ENCODE measurements at places on chromosomes 2 and 18.

GRCh38 chr2:200309296-200310049 lies 3.0 kb downstream of the SPATS2L start:
- peaks cover 56% of the 10 kb centered on the region for H3K4me1 ChIP-seq
- no peak for DNase-seq
- H3K4me3 ChIP-seq, result peak overlapping the region; percentile 79

GRCh38 chr18:30709595-30709994 lies 332.9 kb downstream of the DSC3 start:
- no peak overlapping the region for H3K4me3 ChIP-seq
- H3K4me1 ChIP-seq, result peaks cover 14% of the 10 kb centered on the region
- H3K36me3 ChIP-seq, result no peaks in the 10 kb centered on the region

DNA sequence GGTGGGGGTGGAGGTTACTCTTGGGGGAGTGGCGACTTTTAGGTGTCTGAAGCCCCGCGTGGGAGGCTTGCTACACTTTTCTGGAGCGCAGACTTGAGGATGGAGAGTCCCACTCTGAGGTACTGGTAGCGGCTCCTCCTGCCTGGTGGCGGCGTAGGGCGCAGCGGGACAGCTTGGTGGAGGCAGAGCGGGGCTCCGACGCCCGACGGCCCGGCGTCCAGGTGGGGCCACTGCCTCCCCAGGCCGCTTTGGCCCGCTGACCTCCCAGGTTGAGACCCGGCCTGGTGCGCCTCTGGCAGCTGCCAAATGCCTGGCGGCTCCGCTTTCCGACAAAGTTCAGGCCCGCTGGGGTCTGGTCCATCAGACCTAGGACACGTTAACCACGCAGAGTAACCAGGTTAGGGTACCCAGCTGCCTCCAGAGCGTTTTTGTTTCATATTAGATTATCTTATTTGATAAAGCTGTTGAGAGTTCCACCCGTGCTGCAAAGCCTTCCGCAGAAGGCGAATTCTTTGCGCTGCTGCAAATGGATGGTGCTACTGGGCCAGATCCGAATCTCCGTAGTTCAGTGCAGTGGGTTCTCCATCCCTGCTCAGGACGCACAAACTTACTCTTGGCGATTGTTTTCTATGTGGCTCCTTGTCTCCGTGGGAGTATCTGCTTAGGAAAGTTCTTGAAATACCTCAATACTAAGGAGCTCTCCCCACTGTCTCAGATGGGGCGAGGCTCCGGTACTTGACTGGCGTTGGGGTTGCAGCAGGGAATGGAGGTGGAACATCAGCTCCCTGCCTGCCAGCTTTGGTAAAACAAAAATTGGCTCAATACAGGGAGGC lies 405.9 kb downstream of the XIRP2 start:
- H3K4me1 ChIP-seq, result peaks cover 14% of the 10 kb centered on the region
- no peak overlapping the region for H3K27ac ChIP-seq
- peaks cover 73% of the 10 kb centered on the region for H3K27me3 ChIP-seq

DNA sequence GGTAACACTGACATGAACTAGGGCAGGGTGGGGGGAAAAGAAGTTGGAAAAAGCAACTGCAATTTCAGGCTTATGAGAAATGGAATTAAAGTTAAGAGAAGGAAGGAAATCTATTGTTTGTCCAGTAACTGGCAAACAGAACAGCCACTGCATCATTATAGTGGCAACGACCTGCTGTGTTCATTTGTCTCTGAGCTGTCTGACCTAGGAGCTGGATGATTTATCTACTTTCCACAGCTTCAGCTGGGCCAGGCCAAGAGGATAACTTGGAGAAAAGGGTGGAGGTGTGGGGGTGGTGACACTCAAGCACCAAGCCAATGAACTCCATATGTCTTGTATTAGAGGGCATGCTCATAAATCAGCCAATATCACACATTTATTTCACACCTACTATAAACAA lies 291.5 kb upstream of the KLHL29 start:
- no peak overlapping the region for H3K4me3 ChIP-seq
- DNase-seq, result no peak
- H3K27me3 ChIP-seq, result peaks cover 26% of the 10 kb centered on the region
- no peaks in the 10 kb centered on the region for H3K36me3 ChIP-seq

- no peak for DNase-seq
- no peaks in the 10 kb centered on the region for H3K4me1 ChIP-seq
- no peaks in the 10 kb centered on the region for H3K27me3 ChIP-seq
- H3K4me3 ChIP-seq, result no peak overlapping the region
Observed at GRCh38 chr2:210363261-210363660, 48.3 kb upstream of the MYL1 start.

DNA sequence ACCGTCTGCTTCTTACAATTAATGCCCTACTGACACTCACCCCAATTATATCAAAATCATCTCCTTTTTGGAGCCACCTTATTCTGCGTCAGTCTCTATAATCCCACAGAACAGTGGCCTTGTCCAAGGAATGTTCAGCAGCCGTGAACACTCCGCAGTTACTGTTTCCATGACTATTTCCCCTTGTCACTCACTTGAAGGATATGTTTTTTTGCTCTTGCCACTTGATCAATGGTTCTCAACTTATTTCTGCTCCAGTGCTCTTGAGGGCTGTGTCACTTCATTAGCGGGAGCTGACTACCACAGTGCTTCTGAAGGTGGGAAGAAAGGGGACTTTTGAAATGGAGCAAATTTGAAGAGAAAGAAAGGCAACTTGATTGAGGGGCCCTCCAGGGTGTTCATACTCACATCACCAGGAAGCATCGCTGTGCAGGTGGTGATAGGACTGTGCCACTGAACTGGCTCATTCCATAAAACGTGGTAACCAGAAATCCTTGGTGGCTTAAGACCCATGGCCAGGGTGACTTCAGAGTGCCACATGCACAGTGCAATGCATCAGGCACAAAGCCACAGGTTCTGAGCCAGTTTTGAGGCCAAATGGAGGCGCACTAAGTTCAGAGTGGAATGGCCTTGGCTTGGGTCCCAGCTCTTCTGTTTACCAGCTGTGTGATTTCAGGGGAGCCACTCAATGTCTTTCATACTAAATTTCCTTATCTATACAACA lies 320.6 kb upstream of the RAB12 start:
- H3K27ac ChIP-seq, result no peak overlapping the region
- H3K27me3 ChIP-seq, result no peaks in the 10 kb centered on the region
- DNase-seq, result no peak
- H3K36me3 ChIP-seq, result no peaks in the 10 kb centered on the region
- H3K4me1 ChIP-seq, result peaks cover 10% of the 10 kb centered on the region

DNA sequence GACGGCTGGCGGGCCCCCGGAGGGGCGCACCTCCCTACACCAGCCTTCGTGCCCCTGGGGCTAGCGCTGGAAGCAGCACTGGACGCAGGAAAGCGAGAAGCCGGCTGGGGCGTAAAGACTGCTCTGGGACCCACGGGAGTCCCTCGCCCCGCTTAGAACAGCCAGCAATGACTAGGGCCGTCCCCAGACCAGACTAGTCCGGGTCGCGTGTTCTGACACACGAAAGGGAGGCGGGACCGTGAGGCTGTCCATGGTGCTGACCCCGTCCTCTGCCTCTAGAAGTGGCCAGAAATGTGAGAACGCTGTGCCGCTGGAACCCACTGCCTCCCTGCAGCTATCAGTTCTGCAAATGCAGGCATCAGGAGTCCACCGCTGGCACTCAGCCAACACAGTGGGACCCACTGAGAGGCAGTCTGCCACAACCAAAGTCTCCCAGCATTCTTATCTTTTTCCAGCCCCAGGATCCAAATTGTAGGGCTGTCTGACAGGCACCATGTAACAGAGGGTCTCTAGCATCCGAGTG lies at the start of gene UCN:
UCN (minus strand) TSS at position 87 of the 523 bp plus-strand sequence. CDS start 550 bp downstream, outside the sequence.
- peaks cover 20% of the 10 kb centered on the region for H3K36me3 ChIP-seq
- H3K27ac ChIP-seq, result no peak within 1 kb of the TSS
- H3K4me1 ChIP-seq, result no peaks in the 10 kb centered on the region
- peaks cover 47% of the 10 kb centered on the region for H3K27me3 ChIP-seq
- DNase-seq, result peak; percentile 57
- no peak within 1 kb of the TSS for H3K4me3 ChIP-seq

DNA sequence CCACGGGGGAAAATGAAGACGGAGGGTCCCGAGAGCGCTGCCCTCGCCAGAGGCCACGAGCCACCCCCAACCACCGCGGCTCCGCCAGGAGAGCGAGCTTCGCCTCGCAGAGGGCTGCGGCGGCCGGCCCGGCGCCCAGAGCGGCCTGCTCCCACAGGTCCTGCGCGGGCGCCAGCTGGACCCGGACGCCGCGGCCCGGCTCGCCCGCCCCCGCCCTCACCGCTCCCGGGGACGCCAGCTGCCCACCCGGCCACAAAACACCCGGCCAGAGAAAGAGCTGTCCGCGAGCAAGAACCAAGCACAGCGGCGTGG lies 709 bp downstream of the PTPN2 start:
- DNase-seq, result no peak
- H3K36me3 ChIP-seq, result peaks cover under 1% of the 10 kb centered on the region
- peaks cover 19% of the 10 kb centered on the region for H3K4me1 ChIP-seq
- H3K27me3 ChIP-seq, result no peaks in the 10 kb centered on the region
- peak overlapping the region; percentile 91 for H3K27ac ChIP-seq

DNA sequence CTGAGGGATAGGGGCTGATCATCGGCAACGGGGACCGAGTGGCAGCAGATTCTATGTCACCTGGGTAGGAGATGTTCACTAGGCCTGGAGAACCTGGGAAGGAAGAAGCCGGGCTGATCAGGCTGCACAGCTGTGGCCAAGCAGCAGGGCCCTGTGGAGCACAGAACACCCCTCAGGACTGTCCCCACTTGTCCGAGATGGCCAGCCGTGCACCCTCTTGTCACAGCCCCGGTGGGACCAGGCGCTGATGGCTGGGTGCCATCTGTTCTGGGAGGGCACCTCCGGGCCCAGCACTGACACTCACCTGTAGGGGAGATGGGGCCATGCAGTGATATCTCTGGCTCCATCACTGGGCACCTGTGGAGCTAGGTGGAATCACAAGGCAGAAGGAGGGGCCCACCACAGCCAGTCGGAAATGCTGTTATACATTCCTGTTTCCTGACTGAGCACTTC lies 217.9 kb upstream of the RAB6C start:
- H3K27ac ChIP-seq, result no peak overlapping the region
- H3K4me1 ChIP-seq, result peaks cover 37% of the 10 kb centered on the region
- no peak for DNase-seq
- no peaks in the 10 kb centered on the region for H3K27me3 ChIP-seq
- H3K4me3 ChIP-seq, result no peak overlapping the region

- peaks cover 18% of the 10 kb centered on the region for H3K36me3 ChIP-seq
- H3K27ac ChIP-seq, result peak overlapping the region; percentile 90
- H3K4me3 ChIP-seq, result peak overlapping the region; percentile 96
- peaks cover 2% of the 10 kb centered on the region for H3K27me3 ChIP-seq
- H3K4me1 ChIP-seq, result peaks cover 12% of the 10 kb centered on the region
Observed at GRCh38 chr2:121735518-121736074, 1.1 kb downstream of the NIFK start.

GRCh38 chr2:88753833-88754584 lies 62.5 kb downstream of the RPIA start:
- DNase-seq, result no peak
- H3K27ac ChIP-seq, result no peak overlapping the region
- H3K4me3 ChIP-seq, result no peak overlapping the region
- H3K27me3 ChIP-seq, result no peaks in the 10 kb centered on the region
- H3K36me3 ChIP-seq, result peaks cover 44% of the 10 kb centered on the region
- H3K4me1 ChIP-seq, result no peaks in the 10 kb centered on the region

DNA sequence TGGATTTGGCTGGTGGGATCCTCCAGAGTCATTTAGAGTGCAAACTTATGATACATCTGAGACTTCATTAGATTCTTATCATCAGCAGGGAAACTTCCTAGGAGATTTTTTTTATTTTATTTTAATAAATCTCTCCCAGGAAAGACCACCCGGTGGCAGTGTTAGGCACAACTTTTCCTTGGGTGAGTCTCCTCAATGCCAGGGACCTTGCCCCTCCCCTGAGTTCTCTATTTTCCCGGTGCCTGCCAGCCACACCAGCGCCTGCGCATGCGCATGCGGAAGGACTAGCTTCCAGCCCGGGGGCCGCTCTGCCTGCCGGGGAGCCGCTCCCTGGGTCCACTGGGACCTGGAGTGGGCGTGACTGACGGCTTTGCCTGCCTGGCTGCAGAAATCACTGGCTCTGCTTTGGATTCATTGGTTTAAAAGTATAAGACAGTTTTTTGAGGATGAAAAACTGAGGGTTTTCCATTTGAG lies 86.6 kb downstream of the TMEM182 start:
- peak; percentile 81 for DNase-seq
- no peaks in the 10 kb centered on the region for H3K36me3 ChIP-seq
- H3K4me1 ChIP-seq, result peaks cover 16% of the 10 kb centered on the region
- peak overlapping the region; percentile 46 for H3K4me3 ChIP-seq
- peaks cover 3% of the 10 kb centered on the region for H3K27me3 ChIP-seq

- no peaks in the 10 kb centered on the region for H3K36me3 ChIP-seq
- no peak overlapping the region for H3K27ac ChIP-seq
- H3K4me1 ChIP-seq, result peaks cover 7% of the 10 kb centered on the region
- peaks cover 13% of the 10 kb centered on the region for H3K27me3 ChIP-seq
- H3K4me3 ChIP-seq, result no peak overlapping the region
- no peak for DNase-seq
Observed at GRCh38 chr2:105578166-105578565, 166.5 kb upstream of the NCK2 start.

- DNase-seq, result no peak
- H3K27me3 ChIP-seq, result no peaks in the 10 kb centered on the region
- H3K36me3 ChIP-seq, result no peaks in the 10 kb centered on the region
- peak overlapping the region; percentile 8 for H3K27ac ChIP-seq
Observed at GRCh38 chr2:150212722-150213171, 274.7 kb downstream of the RND3 start.

DNA sequence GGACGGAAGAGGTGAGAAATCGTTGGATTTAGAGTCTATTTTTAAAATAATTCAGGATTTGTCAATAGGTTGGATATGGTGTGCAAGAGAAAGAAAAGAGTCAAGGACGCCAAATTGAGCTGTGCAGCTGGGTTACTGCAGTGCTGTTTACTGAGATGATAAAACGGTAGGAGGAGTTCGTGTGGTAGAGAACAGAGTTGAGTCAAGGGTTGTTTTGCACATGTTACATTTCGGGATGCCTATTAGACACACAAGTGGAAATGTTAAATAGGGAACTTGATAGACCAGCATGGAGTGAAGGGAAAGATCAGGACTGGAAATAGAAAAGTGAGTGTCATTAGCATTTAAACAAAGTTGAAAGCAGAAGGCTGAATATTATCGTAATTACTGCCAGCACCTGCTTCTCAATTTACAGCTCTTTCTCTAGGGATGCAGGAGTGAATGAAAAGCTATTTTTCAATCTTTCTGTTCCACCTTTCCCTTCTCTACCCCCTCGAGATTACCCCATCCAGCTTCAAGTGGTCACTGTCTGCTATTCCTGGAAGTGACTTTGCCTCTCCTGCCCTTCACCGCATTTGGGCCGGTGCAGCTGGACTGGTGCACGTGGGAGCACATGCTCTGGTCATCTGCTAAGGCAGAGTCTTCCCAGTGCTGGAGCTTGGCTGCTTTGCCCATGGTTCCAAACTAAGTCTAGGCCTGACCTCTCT lies 30.3 kb downstream of the GPR75 start:
- H3K4me1 ChIP-seq, result peaks cover 3% of the 10 kb centered on the region
- H3K4me3 ChIP-seq, result no peak overlapping the region
- no peak for DNase-seq
- H3K36me3 ChIP-seq, result peaks cover 8% of the 10 kb centered on the region
- no peaks in the 10 kb centered on the region for H3K27me3 ChIP-seq
- H3K27ac ChIP-seq, result no peak overlapping the region

GRCh38 chr2:109266998-109267854 lies 138.2 kb downstream of the SH3RF3 start:
- no peak overlapping the region for H3K4me3 ChIP-seq
- DNase-seq, result no peak
- H3K36me3 ChIP-seq, result no peaks in the 10 kb centered on the region
- peaks cover 13% of the 10 kb centered on the region for H3K4me1 ChIP-seq
- H3K27ac ChIP-seq, result no peak overlapping the region
- H3K27me3 ChIP-seq, result peaks cover 11% of the 10 kb centered on the region

GRCh38 chr2:216540920-216541319 lies 42.3 kb downstream of the RPL37A start:
- no peaks in the 10 kb centered on the region for H3K27me3 ChIP-seq
- H3K4me3 ChIP-seq, result no peak overlapping the region
- no peaks in the 10 kb centered on the region for H3K36me3 ChIP-seq
- peaks cover 45% of the 10 kb centered on the region for H3K4me1 ChIP-seq
- H3K27ac ChIP-seq, result peak overlapping the region; percentile 72

Data from mesothelial cell of epicardium (in vitro differentiated cells).